ENCODE measurements at places on chromosomes 11 and 22.

- no peak for DNase-seq
Measured at GRCh38 chr11:86374586-86374985, at the start of gene CCDC81. TSS of gene CCDC81 (plus strand) at chr11:86374887. CDS start at chr11:86375164, 277 bp downstream.

DNA sequence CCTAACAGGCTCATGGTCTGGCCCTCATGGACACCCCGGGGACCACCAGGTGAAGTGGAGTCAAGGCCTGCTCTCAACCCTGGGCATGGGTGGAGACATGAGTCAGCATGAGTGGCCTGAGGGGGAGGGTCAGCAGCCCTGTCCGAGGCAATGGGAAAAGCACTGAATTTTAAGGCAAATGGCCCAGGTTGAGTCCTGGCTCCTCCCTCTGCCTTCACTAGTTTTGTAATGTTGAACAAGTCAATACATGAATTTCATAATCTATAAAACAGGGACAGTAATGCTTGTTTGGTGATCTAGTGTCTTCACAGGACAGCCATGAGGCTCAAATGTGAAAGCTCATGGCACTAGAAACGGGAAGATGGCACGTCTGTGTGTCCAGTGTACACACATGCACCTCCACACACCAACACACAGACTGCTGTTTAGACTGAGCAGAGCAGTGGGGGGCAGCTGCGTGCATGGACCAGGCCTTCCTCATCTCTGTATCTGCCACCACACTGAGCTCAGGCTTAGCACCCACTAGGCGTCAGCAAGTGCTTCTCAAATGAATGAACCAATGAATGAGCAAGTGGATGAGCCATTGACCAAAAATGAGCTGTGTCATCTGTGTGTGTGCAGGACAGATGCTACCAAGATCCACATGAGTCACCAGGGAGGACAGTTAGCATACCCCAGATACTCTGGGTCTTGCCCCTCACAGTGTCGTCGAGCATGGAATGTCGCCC lies 63.4 kb downstream of the NRXN2 start:
- no peak for DNase-seq

- DNase-seq = no peak
Measured at GRCh38 chr11:64099436-64099835, 63.7 kb downstream of the FLRT1 start.

- peak; percentile 53 for DNase-seq
Measured at GRCh38 chr22:29625090-29625825, 21.8 kb downstream of the NF2 start.

- no peak for DNase-seq
Measured at GRCh38 chr11:45538363-45538762, 127.1 kb downstream of the CHST1 start.

GRCh38 chr22:49880281-49880680 lies 26.6 kb downstream of the ZBED4 start:
- no peak for DNase-seq

DNA sequence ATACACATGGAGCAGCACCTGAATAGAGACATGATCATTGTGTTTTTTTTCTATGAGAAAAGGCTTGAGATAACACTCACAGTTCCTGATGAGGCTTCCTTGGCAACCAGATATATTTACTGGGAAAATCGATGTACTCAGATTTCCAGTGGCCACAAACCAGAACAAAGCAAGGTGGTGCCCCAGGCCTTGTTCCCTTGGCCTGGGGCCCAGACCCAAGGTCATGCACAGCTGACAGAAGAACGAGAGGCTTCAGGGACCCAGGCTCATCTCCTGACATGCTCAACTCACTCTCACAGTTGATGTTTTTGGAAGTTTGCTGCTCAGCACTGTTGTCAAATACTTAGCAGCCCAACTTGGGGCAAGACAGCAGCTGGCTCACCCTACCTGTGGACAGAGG lies 281.8 kb downstream of the NTM start:
- no peak for DNase-seq

- no peak for DNase-seq
Measured at GRCh38 chr11:105466582-105467228, 143.2 kb upstream of the GRIA4 start.

DNA sequence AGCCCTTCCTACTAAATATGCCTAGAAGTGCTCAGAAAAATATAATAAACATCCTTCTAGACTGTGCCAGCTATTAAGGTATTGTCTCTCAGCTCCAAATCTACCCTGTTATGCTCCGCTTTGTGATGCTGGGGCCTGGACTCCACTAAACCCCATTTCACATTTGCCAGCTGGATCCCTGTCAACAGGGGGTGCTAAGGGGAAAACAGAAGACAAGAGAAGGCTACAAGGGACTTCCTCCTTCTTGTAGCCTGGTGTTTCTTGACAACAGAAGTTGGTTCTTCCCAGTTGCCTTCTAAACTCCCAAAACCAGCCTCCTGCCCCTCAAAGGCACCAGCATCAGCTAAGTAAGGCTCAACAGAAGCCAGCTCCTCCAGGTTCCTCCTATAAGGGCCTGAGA lies 5.2 kb downstream of the NUMA1 start:
- peak; percentile 17 for DNase-seq

DNA sequence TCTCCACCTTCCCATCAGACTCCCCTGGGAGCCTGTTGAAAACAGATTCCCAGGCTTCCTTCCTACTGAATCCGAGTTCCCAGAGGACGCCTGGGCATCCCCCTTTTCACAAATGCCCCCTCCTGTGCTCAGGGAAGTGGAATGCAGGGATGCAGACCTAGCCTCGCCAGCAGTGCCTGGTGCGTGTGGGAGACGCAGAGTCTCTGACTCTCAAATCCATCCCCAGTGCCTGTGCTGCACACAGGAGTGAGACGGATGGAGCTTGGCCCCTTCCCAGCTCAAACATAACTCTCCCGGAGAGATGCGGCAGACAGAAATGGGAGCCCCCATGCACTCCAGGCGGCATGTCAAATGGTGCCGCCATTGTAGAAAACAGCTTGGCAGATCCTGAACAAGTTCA lies 62.6 kb downstream of the CTTN start:
- no peak for DNase-seq

GRCh38 chr22:49765091-49765771 lies 62.4 kb downstream of the BRD1 start:
- no peak for DNase-seq

- no peak for DNase-seq
Measured at GRCh38 chr11:101003468-101003867, 126.1 kb downstream of the PGR start.

GRCh38 chr22:17784776-17785175 lies 10.5 kb upstream of the BID start:
- no peak for DNase-seq

DNA sequence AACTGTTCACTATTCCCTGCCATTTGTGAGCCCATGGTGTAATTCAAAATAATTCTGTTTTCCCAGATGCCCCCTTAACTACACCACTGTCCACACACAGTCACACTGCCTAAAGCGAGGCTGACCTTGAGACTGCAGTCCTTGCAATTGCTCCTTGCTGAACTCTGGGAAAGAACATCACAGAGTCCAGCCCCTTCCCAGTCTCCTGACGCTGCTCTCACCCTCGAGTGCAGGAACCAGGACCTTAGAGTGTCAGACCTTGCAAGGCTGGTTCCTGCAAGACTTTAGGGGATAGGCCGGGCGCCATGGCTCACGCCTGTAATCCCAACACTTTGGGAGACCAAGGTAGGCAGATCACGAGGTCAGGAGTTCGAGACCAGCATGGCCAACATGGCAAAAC lies 33.6 kb downstream of the AHNAK start:
- DNase-seq = peak; percentile 35

- no peak for DNase-seq
Measured at GRCh38 chr22:30272781-30273601, 6.3 kb upstream of the OSM start.

DNA sequence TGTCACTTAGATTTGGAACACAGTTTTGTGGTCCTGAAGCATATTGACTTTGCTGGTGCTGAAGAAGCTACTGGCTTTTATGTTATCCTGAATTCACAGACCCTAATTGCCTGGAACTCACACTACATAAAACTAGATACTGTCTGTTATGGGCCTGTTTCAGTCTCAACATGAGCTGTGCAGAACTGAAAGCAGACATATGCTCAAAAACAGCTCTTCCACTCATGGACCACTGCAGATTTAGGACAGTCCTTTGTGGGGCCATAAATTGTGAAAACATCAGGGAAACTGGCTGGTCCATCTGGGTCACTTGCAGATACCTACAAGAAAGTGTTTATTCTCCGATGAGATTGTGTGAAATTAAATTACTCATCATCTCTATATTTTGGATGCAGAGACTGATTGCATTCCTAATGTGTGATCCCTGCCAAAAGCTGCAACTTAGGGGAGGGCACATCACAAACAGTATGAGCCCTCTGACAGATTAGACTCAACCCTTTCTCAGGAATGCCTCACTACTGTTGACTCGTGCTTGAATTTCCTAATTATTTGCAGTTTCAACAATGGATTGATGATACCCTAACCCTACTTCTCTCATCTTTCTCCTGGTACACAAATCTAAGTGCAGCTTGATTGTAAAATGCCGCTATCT lies 10.2 kb upstream of the CLNS1A start:
- no peak for DNase-seq

DNA sequence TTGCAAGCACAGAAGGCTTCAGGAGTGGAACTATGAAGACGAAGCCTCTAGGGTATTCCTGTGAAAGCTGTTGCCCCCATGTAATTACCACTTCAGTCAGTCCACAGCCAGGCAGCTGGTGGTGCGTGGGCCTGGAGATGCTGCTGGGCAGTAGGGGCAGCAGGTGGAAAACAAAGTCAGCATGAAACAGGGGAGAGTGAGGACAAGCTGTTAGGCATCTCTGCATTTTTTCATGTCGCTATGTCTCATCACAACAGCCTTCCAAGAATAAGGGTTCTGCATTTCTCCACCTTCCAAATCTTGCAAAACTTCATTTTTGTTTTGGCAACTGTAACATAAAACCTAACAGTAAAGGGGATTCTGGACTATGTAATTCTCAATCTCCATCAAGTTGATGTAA lies 757.5 kb downstream of the NELL1 start:
- no peak for DNase-seq

- no peak for DNase-seq
Measured at GRCh38 chr11:39174965-39175364, 2284.5 kb downstream of the LRRC4C start.

DNA sequence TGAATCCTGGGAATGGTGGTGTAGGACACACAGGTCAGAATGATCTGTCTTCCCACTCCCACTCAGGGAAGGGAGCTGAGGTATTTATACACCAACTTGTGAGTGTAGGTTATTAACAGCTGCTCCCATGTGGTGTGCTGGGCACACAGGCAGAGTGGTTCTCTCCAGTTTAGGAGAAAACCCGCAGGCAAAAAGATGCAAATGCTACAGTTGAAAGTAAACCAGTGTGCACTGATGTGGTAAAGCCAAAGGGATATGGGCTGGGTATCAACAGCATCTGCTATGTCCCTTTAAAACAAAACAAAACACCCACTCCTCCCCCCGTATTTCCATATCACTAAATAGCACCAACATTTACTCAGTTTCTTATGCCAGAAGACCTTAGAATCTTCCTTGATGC lies 75.4 kb upstream of the SYT13 start:
- no peak for DNase-seq

DNA sequence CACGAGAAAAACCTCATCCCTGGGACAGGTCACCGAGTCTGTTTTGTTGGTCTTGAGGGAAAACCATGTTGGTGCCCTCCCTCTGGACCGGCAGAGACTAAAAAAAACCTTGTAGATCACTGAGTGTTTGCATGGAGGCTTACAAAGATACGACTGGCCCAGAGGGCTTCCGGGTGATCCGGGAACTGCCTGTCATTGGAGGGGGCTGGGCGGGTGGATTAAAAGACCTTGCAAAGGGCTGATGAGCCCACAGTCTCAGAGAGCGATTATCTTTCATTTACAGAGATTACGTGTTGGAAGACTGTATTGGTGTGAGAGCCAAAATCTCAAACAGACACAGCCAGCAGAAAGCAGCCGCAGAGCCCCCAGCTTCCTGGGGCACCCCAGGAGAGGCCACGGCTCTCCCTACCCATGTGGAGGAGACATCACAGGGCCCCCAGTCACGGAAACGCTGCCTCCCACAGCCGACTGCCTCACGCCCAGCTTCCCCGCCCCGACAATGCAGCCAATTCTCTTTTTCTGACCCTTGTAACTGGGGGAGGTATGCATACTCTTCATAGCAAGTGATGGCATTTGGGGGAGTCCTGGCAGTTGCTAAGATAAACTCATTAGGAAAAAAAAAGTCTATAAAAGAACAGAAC lies 426.4 kb downstream of the CTTN start:
- DNase-seq = no peak

- no peak for DNase-seq
Measured at GRCh38 chr11:93662175-93662570, 691 bp downstream of the CEP295 start.

DNA sequence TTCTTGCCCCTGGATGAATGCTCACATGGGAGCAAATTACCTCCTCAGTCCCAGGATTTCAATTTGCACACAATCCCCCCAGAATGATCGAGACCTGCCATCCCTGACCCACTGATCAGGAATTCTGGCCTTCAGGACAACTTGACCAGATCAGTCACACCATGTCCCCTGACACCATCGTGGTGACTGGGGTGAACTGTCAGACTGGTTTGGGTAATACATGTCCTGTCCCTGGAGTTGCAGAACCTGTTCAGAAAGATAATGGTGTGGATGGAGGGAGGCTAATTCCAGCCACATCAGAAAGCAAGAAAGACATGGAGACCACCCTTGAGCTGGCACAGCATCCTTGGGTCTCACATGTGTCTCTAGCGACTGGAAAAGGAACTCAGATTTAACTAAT lies 57.9 kb upstream of the TOP3B start:
- DNase-seq = no peak

DNA sequence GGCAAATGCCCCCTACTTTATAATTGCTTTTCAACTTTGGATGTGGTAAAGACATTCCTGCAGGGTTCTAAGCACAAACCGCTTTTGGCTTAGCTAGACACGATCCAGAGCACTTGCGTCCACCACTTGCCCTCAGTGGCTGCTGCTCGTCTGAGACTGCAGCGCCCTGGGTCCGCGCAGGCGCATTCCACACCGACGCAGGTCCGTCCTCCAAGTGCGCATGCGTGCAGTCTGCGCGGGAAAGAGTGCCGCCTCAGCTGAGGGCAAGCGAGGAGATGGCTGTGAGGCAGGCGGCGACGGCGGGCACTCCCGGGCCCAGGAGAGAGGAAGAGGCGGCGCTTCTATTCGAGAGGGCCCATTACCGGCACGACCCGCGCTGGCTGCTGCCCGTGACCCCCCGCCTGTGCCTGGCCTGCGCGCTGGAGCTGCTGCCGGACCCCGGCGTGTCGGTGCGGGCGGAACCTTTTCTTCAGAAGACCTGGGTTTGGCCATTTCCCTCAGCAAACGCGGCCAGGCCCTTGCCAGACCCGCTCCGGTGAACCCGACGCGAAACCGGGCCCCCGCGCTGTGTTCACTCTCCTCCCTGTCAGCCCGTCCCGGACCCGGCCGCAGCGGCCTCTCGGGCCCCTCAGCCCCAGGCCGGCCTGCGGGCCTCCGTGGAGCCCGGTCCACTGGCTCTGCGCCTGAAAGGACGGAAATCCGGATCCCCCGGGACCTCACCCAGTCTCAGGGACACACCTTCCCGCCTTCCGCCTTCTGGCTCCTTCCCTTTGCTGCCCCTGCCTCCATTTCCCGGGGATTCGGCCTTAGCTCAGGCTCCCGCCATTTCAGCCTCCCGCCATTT lies at the start of gene MEI1:
TSS of gene MEI1 (plus strand) at position 240 of the 844 bp plus-strand sequence. CDS start at position 276, 36 bp downstream.
- DNase-seq = peak; percentile 93

Data from CD4-positive, alpha-beta T cell treated with Interleukin-12 subunit alpha and Interleukin-12 subunit beta, for 1 hour (primary cell).